NCI-H146 (cell line): ENCODE measurements at places on chromosomes 7 and 10.
A peak's percentile ranks its signal among the peaks of the same experiment; 100 is the strongest.

GRCh38 chr7:123024989-123025758 lies 29.7 kb upstream of the TAS2R16 start:
- no peak for DNase-seq

DNA sequence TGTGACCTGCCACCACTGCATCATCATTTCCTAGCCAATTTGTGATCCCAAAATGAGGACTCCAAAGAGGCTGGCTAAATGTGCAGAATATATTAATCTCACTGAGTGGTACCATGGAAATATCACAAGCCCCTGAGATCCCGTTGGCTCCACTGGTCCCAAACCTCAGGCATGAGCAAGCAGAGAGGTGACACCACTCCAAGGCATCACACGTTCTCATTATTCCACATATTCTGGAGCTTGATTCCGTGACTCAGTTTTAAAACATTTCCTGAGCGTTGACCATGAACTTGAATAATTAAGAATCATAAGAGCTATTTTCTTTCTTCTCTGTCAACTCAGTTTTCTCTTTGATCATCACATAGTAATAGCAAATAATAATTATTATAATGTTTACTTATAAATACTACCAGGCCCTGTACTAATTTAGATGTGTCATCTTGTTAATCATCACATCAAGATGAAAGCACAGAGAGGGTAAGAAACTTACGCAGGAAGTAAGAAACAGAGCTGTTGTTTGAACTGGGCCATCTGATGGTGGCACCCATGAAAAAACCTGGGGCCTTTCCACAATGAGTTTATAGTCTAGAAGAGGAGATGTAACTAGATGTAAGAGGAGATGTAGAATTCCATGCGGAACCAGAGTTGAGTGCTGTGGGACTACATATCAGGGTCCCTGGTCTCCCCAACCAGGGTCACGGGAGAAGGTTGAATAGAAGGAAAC lies 3.5 kb downstream of the APBB1IP start:
- DNase-seq = no peak

DNA sequence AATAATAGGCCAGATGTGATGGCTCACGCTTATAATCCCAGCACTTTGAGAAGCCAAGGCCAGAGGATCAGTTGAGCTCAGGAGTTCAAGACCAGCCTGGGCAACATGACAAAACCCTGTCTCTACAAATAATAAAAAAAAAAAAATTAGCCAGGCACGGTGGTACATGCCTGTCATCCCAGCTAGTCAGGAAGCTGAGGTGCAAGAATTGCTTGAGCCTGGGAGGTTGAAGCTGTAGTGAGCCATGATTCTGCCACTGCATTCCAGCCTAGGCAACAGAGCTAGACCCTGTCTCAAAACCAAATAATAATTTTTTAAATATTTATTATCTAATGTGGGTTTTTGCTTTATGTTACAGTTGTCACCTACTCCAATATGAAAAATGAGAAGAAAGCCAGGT lies 178.9 kb downstream of the ADK start:
- DNase-seq = no peak

- DNase-seq = no peak
Observed at GRCh38 chr7:89029864-89030263, 234.3 kb upstream of the TEX47 start.

DNA sequence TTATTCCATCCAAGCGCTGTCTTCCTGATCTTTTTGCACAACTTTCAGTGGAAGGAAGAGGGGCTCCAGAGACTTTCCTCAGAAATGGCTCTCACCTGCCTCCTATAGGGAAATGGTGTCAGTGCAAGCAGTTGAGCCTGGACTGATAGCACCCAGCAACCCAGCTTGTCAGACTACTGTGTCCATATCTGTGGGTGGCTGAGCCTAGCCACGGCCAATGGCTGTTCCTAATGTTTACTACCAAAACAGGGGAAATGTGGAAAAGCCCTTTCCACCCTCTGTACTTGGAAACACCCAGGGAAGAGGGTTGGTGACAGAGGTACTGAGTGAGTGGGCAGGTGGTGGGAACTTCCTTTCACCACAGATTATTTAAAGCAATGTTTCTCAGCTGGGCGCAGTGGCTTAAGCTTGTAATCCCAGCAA lies 4.3 kb upstream of the YKT6 start:
- DNase-seq = peak; percentile 61

- DNase-seq = no peak
Observed at GRCh38 chr10:73768881-73769280, 13.0 kb upstream of the CHCHD1 start.

DNA sequence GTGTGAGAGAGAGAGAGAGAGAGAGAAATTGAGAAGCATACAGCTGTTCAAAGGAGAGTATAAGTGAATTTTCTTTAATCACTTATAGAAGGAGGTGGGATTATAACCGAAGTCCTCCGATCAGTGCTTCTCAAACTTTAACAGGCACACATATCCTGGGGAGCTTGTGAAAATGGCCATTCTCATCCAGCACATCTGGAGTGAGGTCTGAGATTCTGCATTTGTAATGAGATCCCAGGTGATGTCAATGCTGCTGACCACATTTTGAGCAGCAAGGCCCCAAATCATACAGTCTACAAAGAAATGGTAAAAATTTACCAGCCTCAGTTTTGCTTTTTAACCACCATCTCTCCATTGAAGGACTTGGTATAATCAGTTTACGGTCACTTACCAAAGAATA lies 219.0 kb downstream of the PTEN start:
- DNase-seq = no peak

- DNase-seq = no peak
Observed at GRCh38 chr7:108511939-108512338, 14.0 kb downstream of the PNPLA8 start.

DNA sequence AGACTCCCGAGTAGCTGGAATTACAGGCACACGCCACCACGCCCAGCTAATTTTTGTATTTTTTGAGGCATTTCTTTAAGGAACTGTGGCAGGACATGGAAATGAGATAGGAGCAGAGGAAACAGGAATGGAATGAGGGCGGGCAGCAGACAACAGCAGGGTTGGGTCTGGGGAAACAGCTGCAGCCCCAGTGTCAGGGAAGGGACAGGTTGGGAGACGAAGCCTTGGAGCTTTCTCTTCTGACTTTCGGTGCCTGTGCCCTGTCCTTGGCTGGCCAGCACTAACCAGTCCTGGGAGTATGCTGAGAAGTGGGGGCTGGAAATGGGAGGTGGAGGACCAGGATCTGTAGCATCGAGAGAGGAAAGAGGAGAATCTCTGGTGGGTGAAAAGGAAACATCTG lies 47.4 kb downstream of the ATOH7 start:
- DNase-seq = peak; percentile 2

- DNase-seq = no peak
Observed at GRCh38 chr7:90747516-90747915, 151.4 kb downstream of the CDK14 start.

GRCh38 chr10:126097558-126098225 lies 201.3 kb downstream of the FANK1 start:
- peak; percentile 21 for DNase-seq

GRCh38 chr7:3289996-3290395 lies 11.1 kb upstream of the SDK1 start:
- DNase-seq = no peak

- no peak for DNase-seq
Observed at GRCh38 chr10:103117247-103117646, 75.8 kb downstream of the NT5C2 start.

DNA sequence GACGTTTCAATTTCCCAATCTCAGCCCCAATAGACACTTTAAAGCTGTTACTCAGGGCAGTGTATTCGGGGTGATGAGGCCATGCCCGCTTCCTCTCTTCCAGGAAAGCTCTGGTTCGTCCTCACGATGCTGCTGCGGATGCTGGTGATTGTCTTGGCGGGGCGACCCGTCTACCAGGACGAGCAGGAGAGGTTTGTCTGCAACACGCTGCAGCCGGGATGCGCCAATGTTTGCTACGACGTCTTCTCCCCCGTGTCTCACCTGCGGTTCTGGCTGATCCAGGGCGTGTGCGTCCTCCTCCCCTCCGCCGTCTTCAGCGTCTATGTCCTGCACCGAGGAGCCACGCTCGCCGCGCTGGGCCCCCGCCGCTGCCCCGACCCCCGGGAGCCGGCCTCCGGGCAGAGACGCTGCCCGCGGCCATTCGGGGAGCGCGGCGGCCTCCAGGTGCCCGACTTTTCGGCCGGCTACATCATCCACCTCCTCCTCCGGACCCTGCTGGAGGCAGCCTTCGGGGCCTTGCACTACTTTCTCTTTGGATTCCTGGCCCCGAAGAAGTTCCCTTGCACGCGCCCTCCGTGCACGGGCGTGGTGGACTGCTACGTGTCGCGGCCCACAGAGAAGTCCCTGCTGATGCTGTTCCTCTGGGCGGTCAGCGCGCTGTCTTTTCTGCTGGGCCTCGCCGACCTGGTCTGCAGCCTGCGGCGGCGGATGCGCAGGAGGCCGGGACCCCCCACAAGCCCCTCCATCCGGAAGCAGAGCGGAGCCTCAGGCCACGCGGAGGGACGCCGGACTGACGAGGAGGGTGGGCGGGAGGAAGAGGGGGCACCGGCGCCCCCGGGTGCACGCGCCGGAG lies 2.6 kb downstream of the GJD4 start:
- peak; percentile 46 for DNase-seq

- DNase-seq = no peak
Observed at GRCh38 chr7:132051311-132051710, 494.9 kb upstream of the PODXL start.

DNA sequence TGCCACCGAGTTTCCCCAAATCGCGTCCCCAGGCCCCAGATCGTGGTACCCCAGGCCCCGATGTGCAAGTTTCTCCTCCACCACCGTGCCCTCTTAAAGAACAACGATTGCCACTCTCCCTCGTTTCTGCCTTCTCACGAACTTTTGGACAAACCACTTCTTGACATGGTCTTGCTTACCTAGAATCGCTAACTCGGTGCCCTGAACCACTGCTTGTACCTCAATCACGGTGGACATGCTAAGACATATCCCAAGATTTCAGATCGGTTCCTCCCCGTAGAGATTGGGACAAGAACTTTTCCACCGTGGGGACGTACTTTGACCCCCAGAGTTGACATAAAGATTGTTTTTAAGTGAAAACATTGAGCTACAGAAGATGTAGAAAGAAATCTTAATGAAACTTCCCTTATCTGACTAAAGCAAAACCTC lies 477 bp upstream of the ZC3HAV1 start:
- DNase-seq = no peak

DNA sequence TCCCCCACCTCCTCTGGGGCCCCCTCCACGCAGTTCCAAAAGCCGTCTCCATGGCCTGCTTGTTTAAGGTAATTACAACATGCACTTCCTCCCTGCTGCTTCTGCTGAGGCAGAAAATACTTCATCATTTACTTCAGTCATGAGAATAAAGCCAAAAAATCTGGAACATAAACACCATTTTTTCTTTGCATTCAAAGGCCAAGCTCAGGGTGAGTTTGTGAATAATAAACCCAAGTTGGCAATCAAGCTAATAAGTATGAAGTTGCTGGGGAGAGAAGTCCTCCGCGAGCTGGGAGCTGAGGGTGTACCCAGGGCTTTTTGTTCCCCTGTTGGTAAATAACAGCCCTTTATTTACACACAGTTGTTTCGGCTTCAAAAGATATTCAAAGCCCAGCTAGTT lies 70.5 kb downstream of the FAM204A start:
- no peak for DNase-seq

- no peak for DNase-seq
Observed at GRCh38 chr7:101554584-101555268, 74.4 kb downstream of the MYL10 start.

DNA sequence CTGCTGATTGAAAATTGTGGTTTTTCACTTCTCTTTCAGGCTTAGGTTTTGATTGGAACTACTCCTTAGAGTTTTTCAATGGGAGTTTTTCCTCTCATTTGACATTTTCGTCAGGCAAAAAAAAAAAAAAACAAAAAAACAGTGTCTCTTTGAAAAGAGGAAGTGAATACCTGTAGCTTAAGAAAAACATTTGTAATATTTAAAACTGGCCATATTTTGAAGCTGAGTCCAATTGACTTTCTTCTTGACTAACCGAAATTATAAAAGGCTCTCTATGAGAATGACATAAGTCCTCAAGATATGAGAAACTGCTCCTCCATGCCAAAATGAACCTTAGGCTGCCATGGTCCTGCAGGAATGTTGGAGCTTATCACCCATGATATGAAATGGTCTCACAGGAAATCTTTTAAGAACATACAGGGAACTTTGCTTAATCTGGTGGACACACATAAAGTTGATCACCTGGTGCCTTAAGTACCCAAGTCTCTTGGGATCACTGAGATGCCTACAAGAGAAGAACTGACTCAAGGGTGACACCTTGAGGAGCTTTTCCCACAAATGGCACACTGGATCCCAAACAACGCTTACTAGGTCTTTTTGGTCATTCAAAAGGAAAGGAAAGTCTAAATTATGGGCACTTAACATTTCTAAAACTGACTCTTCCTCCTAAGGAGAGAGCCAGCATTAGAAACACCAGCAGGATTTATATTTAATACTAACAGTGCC lies 263.4 kb downstream of the CDC14C start:
- DNase-seq = no peak

DNA sequence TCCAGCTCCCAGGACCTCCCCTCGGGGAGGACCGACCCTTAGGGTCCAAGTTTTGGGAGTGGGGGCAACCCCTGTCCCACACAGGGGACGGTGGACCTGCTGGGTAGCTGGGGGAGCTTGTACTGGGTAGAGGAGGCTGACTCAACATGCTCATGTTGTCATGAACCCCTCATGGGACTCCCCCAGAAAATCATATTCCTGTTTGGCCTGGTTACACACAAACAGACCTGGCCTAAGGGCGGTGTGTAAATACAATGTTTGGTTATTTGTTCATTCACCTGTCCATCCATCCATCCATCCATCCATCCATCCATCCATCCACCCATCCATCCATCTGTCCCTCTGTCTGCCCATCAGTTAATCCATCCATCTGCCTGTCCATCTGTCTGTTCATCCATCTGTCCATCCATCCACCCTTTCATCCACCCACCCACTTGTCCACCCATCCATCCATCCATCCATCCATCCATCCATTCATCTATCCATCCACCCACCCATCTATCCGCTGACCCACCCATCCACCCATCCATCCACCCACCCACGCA lies 92.9 kb downstream of the DNAJB6 start:
- no peak for DNase-seq

DNA sequence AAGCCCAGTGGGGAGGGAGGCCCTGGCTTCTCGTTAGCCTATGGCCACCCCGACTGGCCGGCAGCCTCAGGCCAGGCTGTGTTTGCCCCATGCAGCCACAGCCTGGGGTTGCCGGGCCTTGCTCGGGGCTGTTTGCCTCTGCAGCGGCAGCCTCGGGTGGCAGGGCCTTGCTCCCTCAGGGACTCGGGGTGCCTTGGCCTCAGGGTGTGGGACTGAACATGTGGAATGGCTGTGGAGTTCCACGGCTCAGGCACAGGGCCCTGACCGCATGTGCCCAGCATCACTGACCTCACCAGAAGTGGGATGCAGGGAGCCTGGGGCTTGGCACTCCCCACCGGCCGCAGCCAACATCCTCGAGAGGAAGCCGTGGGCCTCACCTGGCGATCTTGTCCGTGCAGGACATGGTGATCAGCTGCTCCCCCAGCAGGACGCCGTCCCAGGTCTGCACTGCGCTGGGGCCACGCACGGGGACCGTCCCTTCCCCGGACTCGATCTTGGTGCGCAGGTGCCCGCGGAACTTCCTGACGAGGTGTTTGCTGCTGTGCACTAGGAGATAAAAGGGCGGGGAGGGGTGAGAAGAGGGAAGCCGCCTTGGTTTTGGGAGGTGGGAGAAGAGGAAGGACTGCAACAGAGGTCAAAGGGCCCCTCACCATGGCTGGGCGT lies 160.5 kb downstream of the WDR37 start:
- no peak for DNase-seq

- DNase-seq = peak; percentile 0
Observed at GRCh38 chr7:89283302-89283701, 487.8 kb upstream of the TEX47 start.
